Heart left ventricle (tissue), 16 donors: ENCODE measurements at places on chromosomes 5 and 9. TPM values are rescaled to one million over a fixed set of nuclear protein-coding genes. Genes with fewer than 3 reads are reported as not detected.

GRCh38 chr5:3320317-3320875 is 275.2 kb upstream of the IRX1 start:
- DNase-seq, result no peak

GRCh38 chr9:137544176-137544760 is 5.9 kb downstream of the PNPLA7 start:
- DNase-seq, result no peak

- DNase-seq, result peak; percentile 81
These were observed 10.8 kb upstream of the NIPAL4 start for GRCh38 chr5:157449011-157449723.

DNA sequence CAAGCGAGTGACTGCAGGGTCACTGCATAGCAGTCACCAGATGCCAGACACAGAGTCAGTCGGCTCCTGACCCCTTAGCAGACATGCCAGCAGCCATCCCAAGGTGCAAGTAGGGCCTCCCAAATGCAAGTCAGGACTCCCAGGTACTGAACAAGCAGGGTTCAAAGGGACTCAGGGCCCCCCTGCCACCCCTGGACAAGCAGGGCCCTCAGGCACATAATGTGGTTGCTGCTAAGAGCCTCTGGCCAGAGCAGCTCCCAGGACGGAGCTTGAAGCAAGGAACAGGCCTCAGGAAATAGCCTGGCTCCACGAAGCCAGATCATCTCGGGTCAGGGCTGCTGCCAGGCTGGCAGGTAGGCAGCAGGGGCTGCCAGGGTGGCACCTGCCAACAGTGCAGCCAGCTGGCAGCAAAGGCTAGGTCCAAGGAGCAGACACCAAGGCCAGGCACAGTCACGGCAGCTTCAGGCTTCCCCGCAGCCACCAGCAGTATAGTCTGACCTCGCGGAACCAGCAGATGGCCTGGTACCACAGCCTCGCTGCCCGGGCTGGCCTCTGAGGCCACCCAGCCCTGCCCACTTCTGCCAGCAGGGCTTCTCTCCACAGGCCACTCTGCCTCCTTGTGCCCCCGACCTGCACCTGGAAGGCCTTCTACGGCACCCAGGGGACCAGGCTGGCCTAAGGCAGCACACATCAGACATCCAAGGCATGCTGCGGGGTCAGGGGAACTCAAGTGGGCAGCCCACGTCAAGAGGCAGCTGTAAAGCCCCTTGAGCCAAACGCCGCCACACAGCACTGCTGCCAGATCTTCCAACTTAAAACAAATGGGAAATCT is 7.4 kb downstream of the EEIG1 start:
- peak; percentile 71 for DNase-seq

- DNase-seq, result no peak
These were observed 400.2 kb downstream of the TLR4 start for GRCh38 chr9:118104363-118104762.

Gene PCDHGB4
- 6.8 TPM for total RNA-seq

- no peak for DNase-seq
These were observed 50.8 kb upstream of the SIMC1 start for GRCh38 chr5:176187276-176188062.

GRCh38 chr5:27450607-27451006 is 412.2 kb upstream of the CDH9 start:
- DNase-seq, result no peak

GRCh38 chr5:91277093-91277626 is 106.0 kb downstream of the ARRDC3 start:
- no peak for DNase-seq

Gene RASEF
- total RNA-seq, result 0.20 TPM

Gene SLC6A7
- not detected for total RNA-seq

Gene CENPK
- not detected for total RNA-seq

GRCh38 chr5:103243665-103244064 is 14.9 kb upstream of the MACIR start:
- DNase-seq, result no peak

- no peak for DNase-seq
These were observed 3.6 kb upstream of the POC5 start for GRCh38 chr5:75720882-75721281.

Gene CERCAM
- total RNA-seq, result 11.8 TPM

DNA sequence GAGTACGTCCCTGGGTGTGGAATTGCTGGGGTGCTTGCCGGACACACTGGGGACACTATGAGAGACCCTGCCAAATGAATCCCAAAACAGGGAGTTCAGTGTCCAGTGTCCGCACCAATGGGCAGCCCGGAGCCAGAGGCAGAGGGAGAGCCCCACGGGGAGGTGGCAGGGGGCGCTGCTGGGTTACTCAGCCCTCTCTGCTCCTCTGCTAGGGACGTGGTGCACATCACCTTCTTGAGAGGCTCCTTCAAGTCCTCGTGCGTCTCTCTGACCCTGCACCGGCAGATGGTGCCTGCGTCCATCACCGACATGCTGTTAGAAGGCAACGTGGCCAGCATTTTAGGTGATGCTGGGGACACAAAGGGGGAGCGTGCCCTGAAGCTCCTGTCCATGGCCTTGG is 20.8 kb downstream of the STKLD1 start:
- DNase-seq, result peak; percentile 47

Gene SELENOP
- total RNA-seq, result 174 TPM

DNA sequence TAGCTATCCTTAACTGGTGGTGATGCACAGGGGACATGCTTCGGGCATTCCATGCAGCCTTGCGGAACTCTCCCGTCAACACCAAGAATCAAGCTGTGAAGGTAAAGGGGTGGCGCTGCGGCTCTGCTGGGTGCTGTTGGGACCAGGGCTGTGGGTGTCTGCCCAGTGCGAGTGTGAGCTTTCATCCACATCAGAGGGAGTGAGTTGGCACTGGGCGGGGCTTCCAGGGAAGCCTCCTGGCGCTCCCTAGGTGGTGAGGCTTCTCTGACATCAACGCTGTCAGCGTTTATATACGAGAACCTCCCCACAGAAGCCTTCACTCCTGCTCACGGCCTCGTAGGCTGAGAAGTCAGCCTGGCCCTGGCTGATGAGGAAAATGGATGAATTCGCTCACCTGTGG is 11.7 kb downstream of the ARPC5L start:
- DNase-seq, result no peak
